T-cell (primary cell): ENCODE measurements at places on chromosomes 2 and 18. TPM values are rescaled to one million over a fixed set of nuclear protein-coding genes. Genes with fewer than 3 reads are reported as not detected.

DNA sequence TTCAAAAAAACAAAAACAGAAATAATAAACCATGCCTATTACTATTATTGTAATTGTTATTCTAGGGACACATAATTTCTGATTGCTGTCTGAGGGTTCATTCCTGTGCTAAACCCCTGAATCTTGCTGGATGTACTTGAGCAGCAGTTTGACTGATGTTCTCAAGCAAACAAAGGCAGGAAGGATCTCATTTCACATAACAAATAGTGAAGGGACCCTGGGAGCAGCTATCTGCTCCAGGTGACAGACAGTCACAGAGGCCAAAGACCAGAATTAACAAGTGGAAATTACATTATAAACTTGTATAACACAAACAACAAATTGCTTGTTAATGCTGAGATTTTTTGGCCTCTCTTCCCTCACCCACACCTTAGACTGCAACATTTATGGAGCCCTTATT, 284.2 kb downstream of the THSD7B start:
- no peaks in the 10 kb centered on the region for H3K27me3 ChIP-seq
- H3K36me3 ChIP-seq: no peaks in the 10 kb centered on the region
- H3K4me1 ChIP-seq: no peaks in the 10 kb centered on the region

- no peak for DNase-seq
- H3K4me3 ChIP-seq: no peak overlapping the region
- no peaks in the 10 kb centered on the region for H3K4me1 ChIP-seq
- no peak overlapping the region for H3K27ac ChIP-seq
These were observed 66.0 kb downstream of the LANCL1 start for GRCh38 chr2:210410542-210410941.

- H3K36me3 ChIP-seq: no peaks in the 10 kb centered on the region
- no peak overlapping the region for H3K27ac ChIP-seq
- no peak overlapping the region for H3K4me3 ChIP-seq
- peaks cover 34% of the 10 kb centered on the region for H3K4me1 ChIP-seq
- DNase-seq: no peak
These were observed 84.5 kb upstream of the TAF1B start for GRCh38 chr2:9758741-9759140.

DNA sequence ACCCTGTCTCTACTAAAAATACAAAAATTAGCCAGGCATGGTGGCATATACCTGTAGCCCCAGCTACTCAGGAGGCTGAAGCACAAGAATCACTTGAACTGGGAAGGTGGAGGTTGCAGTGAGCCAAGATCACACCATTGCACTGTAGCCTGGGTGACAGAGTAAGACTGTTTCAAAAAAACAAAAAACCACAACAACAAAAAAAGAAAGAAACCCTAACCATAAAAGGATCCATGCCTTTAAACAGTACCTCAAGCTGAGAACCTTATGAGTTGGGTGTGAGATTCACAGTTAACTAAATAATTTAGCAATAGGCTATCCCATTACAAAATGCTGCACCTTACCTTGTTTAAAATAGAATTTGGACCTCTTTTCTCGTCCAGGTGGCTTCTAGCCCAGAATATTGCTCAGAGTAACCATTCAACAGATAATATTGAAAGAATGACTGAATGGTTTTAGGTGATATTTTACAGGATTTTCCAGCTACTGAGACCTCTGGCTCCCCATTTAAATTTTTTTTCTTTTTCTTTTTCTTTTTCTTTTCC, 6.4 kb downstream of the DPYSL5 start:
- H3K4me3 ChIP-seq: no peak overlapping the region
- H3K36me3 ChIP-seq: no peaks in the 10 kb centered on the region
- peaks cover 12% of the 10 kb centered on the region for H3K27me3 ChIP-seq

Gene RETREG2
- total RNA-seq: 131 TPM

- DNase-seq: no peak
- H3K36me3 ChIP-seq: no peaks in the 10 kb centered on the region
- H3K27ac ChIP-seq: no peak overlapping the region
These were observed 32.7 kb downstream of the QPCT start for GRCh38 chr2:37377187-37377532.

DNA sequence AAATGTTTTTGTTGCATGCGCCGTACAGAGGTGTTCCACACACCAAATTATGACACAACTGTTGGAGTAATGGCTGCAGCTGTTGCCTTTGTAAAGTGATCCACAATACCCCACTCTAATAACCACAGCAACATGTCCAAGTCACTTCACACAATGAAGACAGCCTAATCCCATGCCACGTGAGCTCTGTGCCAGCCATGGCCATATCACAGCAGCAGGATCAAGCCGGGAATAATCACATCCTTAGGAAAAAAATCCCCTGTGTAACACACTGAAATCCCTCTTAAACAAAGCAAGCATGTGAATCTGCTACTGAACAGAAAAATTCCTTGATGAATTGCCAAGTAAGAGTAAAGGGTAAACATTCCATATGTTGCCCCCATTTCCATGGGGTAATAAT, 179.5 kb upstream of the PARD3B start:
- H3K4me1 ChIP-seq: no peaks in the 10 kb centered on the region
- no peaks in the 10 kb centered on the region for H3K36me3 ChIP-seq
- H3K27ac ChIP-seq: no peak overlapping the region
- no peak for DNase-seq
- H3K4me3 ChIP-seq: no peak overlapping the region
